ENCODE measurements at places on chromosomes 5 and 9.

GRCh38 chr5:124627815-124628595 lies 118.4 kb downstream of the ZNF608 start:
- DNase-seq: no peak

DNA sequence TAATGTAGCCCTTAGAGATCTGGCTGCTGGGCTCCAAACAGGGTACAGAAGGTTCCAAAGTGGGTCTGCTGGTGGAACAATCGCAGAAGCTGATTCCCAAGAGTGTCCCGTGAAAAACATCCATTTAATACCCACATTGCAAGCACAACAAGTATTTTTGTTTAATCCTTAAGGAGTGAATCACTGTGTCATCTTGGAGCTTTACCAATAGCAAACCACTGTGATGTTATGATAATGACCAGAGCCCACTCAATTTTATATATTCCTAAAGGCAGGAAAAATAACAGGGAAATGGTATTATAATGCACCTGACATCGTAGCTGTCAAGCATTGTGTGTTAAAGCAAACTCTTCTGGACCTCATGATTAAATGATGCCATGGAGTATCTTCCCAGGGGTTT lies 291.9 kb downstream of the FBXL7 start:
- no peak for DNase-seq

DNA sequence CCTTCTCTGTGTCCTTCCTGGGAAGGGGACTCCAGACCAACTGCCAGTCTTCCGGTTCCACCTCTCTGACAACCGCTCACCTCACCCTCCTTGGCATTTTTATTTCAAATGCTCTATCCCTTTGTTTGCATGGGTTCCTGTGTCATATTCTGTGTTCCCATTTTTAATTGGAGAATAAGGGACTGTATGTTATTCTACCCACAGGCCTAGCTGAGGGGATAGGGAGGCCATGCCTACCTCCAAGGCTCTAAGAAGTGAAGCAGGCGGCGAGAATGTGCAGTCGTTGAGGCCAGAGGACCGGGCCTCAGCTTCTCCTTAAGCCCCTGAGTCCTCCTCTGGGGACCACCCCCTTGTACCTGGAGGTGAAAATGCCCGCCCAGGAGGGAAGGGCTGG lies 936 bp upstream of the WDR5 start:
- no peak for DNase-seq

GRCh38 chr5:139293507-139294373 lies at the start of gene MATR3:
MATR3 (plus strand) TSS chr5:139293740; CDS start chr5:139307416, 13,676 bp downstream.
- DNase-seq: peak; percentile 96

- DNase-seq: peak; percentile 77
These were observed 1786.4 kb upstream of the WWC1 start for GRCh38 chr5:166505067-166505466.

- no peak for DNase-seq
These were observed 215.7 kb downstream of the GAS1 start for GRCh38 chr9:86731511-86732063.

DNA sequence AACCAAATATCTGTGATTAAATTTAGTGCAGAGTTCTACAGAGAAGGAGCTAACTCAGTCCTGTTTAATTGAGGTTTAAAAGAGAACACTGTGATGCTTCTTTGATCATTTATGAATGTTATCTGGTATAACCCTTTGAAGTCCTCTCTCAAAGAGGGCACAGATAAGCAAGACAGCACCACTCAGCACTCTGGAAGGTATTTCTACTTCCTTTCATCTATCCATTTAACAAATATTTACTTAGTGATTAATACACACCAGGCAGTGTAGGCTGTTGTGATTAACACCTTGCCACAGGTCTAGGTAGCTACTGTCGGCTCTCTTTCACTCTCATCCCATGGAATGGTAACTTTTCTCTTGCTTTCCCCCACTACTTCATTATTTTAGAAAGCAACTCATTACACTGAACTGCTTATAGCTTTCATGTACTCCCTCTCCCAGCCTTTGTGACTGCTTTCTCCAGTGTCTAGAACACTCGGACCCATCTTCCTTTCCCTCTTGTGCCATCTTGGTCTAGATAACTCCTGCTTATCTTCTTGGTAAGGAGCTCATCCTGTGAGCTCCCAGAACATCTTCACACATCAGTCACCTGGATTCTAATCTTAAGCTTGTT lies 54.7 kb downstream of the GLDC start:
- DNase-seq: no peak

GRCh38 chr9:6999794-7000193 lies 242.0 kb downstream of the KDM4C start:
- no peak for DNase-seq

DNA sequence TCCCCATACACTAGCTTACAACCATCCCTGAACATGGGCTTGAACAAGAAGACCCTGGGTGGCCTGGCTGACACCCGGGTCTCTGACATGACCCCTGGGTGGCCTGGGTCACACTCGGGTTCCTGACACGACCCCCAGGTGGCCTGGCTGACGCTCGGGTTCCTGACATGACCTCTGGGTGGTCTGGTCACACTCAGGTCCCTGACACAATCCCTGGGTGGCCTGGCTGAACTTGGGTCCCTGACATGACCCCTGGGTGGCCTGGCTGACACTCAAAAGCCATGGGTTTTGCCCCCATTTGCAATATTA lies 38.0 kb downstream of the PRRT1B start:
- DNase-seq: no peak

DNA sequence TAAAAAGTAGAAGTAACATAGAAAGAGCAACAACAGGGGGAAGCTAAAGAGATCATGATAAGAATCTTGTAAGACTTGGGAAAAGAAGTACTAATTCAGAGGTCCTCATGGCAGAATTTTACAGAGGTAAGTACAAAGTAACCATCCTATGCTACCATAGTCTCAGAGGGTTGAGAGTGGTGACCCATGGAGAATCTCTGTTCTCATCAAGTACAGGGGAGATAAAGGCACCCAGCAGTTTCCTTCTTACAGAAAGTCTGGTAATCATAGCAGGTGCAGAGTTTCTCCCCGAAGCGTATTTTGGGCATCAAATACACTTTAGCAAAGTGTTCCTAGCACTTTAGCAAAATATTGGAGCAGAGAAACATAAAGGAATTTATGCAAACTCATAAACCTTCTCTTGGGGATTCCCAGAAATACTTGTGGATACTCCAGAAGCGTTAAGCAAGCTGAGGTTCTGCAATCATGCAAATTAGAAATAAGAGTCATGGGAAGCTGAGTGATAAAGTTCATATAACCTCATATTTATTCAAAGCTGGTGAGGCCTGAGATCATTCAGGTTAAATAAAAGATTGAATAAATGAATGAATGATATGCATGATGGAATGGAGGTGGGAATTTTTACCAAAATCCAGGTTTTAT lies 101.0 kb upstream of the SMC2 start:
- DNase-seq: no peak

DNA sequence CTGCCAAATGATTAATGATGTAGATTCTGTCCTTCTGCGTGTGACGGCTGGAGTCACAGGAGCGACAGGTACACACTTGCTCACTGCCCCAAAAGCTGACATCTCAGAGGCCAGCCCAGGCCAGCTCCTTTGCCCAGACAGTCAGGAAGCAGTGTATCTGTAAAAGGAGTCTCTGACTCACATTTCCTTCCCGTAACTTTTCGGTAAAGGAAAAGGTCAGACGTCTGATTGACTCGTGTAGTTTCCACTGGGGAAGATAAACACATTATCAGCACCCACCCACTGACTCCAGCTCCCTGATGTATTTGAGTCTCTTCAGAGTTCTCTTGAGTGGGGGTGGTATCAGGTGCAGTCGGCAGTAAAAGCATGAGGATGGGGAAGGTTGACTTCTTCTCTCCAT lies 64.4 kb upstream of the WWC1 start:
- no peak for DNase-seq

DNA sequence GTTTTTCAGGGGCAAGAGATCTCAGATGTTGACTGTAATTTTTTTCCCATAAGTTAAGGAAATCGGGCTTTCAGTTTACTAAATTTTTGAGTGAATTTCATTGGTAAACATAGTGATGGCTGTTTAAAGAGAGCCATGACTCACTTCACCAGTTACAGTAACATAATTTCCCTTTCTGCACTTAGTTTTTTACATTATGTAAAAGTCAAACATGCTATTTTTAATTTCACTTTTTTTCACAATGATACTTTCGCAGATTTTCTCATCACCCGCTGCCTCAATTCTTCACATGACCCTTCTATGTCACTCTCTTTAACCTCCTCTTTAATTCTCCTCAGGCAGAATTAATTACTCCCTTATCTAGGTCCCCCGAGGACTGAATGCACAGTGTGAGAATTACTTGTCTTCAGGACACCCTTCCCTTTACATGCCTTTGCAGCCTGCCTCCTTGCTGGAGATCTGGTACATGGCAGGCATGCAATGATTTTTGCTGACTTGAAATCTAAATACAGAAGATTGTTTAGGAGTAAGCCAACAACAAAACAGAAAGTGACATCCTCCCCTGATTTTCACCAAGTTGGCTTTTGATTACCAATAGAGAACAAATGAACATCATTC lies 217.5 kb upstream of the S1PR3 start:
- no peak for DNase-seq

DNA sequence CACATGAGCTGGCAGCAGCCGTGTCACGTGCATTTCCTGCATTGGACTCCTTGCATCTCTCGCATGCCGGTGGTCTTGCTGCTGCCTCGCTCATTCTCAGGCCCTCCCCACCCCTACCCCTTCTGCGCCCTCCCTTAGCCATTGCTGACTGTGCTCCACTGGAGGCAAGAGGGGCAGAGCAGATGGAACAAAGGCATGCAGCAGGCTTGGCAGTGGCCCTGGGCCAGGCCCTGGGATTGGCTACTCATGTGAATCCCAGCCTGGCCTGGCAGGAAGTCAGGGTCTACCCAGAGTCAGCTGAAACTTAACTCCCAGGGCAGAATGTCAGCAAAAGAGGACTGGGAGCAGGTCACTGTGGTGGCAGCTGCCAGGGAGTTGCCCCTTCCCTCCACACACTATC lies 62.3 kb downstream of the TSTD2 start:
- DNase-seq: no peak

DNA sequence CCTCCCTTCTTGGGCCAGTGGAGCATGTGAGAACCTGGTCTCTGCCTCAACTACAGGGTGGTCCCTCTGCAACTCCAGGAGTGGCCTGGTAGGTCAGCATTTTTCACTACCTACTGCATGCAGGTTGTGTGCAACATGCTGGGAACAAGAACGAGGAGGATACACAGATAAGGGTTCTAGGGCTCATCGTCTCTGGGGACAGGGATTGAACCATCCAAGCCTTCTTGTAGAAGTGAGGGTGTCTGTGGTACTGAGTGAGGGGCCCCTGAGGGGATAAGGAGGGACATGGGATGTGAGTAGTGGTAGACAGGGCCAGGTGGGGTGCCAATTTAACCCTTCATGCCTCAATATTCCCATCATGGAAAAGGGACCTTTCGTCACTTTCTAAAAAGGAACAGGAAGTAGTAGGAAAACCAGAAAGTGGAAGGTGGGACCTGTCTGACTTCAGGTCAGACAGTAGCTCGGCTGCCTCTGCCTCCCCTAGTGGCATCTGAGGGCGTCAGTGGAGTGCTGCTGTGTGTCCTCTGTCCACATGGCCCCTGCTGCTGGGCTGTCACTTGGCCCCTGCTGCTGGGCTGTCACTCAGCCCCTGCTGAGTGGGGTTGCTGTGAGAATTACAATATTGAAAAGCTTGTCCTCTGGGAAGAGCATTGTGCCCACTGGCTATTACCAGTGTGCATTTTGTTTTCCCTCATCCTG lies 48.6 kb upstream of the RNU6ATAC start:
- DNase-seq: no peak

All from SHP77 treated with DMSO at 0.1 percent for 48 hours (cell line).